ENCODE measurements at places on chromosomes 5 and 9.

GRCh38 chr9:18594837-18595236 is 120.9 kb downstream of the ADAMTSL1 start:
- DNase-seq, result no peak

- DNase-seq, result no peak
These were observed 137.9 kb upstream of the OTULINL start for GRCh38 chr5:14443671-14444093.

DNA sequence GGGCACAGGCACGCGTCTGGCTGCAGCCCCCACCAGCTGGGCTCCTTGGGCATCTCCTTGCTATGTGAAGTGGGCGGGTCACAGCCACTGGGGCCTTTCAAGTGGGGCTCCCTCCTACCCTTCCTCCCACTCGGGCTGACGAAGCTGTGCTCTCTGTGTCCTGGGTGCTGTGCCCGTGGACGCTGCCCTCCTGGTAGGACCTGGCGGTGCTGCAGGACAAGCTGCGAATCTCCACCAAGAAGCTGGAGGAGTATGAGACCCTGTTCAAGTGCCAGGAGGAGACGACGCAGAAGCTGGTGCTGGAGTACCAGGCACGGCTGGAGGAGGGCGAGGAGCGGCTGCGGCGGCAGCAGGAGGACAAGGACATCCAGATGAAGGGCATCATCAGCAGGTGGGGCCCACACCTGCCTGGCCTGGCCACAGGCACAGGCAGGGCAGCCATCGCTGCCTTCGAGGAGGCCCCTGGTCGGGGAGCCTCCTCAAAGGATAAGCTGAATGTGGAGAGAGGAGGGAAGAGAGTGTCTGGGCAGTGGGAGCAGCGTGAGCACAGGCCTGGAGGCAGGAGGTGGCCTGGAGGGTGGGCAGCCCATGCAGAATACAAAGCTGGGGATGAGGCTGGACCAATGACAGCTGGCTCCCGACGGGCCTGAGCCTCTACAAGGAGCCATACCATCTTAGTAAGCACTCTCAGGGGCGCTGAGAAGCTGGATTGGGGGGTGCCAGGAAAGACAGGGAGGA is 124.7 kb downstream of the DAB2IP start:
- DNase-seq, result no peak

GRCh38 chr9:108474356-108474755 is 381.4 kb downstream of the ACTL7B start:
- no peak for DNase-seq

- peak; percentile 47 for DNase-seq
These were observed 113.0 kb downstream of the FAM170A start for GRCh38 chr5:119742311-119742710.

DNA sequence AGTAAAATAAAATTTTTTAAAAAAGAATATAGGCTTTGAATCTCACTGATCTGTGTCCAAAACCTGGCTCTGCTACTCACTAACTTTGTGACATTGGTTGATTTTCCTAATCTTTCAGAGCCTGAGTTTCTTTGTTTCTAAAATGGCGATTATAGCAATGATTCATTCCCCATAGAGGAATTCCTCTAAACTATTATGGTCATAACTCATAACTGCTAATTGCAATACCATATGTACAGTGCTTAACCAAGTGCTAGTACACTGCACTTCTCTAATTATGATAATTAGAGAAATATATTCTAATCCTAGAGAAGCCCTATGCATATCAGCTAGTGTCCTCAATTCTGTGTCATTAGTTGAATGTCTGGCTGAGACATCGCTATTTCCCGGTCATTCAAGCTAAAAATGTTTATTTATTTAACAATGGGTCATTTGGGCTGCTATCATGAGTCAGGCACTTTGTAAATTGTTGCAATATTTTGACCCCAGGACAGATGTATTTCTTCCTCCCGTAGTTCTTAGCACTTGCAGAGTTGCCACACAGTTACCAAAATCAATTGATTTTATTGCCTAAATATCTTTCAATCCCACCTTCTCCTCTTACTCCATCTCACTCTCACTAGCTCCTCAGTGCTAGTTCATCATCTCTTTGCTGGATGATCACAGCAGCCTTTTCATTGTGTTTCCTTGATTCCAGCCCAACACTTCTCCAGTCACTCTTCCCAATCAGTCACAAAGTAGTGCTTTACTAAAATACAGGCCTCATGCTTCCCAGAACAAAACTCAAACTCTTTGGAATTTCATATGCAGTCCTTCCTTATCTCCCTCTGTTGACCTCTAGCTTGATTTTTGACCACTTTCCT is 200.9 kb upstream of the PAPPA start:
- DNase-seq, result no peak

GRCh38 chr9:72454871-72455491 is 66.4 kb upstream of the TMC1 start:
- DNase-seq, result no peak

GRCh38 chr9:135608999-135609317 is 30.4 kb downstream of the GLT6D1 start:
- DNase-seq, result no peak

GRCh38 chr5:10537624-10538023 is 26.2 kb upstream of the ANKRD33B start:
- DNase-seq, result no peak

GRCh38 chr5:139524940-139525585 is 36.1 kb upstream of the UBE2D2 start:
- no peak for DNase-seq

DNA sequence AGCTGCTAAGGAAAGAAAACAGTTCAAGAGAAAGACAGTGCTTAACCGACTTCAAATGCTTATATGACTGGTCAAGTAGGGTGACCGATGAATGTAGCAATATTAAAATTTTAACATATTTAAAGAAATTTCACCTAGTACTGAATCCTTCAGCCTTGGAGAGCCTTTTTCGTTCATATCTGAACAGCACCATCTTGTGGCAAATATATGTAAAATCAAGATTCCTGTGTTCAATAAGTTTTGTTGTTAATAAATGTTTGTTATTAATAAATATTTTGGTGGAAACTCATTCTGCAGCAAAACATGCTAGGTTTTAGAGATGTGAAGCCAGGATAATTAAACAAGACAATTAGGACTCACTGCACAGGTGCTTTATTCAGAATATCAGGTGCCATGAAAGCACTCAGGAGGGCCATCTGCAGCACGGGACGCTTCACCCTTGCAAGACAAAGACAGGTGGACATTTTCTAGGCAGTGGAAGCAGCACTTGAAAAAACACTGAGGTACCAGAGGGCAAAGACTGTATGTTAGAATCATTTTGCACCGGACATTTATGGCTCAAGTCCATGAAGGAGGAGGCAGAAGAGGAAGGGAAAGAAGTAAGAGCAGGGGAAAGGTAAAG is 15.6 kb downstream of the TICAM2 start:
- peak; percentile 64 for DNase-seq

DNA sequence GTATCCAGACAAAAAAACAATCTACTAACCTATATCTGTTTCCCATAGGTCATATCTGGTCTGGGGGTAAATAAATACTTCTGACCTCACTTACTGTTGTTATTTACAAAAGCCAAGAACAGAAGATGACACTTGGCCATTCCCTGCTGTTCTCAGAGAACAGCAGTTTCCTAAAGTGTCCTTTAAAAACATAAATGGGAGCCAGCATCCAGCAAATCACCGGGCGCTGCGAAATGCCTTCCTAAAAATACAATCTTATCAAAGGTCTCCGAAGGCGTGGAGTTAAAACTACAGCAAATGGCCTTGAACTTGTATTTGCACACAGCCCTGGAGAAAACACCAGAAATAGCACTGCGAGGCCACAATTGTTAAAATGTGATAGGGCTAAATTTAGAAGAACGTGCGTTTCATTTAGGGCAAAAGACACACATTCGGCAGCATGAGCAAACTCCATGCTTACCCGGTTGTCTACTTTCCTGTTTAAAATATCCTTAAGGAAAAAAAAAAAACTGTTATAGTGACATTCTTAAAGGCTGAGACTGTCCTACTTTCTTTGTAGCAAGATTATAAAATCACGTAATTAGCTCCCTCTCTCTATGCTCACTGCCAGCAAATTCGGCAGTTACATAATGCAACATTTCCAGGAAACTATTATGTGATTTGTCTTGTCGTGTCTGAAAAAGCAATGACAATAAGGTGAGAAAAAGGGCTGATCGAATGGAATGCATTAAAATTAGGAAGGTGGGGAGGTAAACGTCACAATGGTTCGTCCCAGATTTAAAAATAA is 1.5 kb downstream of the NFIL3 start:
- peak; percentile 52 for DNase-seq

DNA sequence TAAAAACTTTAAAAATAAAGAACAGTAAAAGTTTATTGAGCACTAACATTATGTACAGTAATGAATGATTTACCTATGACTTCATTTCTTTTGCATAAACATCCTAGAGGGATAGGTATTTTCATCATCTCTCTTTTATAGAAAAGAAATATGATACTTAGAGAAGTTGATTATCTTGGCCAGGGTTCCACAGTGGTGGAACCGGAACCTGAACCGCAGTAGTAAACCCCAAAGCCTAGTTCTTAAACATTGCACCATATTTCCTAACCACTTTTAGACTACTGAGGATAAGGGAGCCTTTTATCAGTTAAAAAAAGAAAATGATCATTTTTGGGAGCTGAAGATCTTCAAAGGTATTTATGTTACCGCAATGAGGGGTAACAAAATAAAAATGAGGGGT is 205.7 kb upstream of the SGCD start:
- no peak for DNase-seq

DNA sequence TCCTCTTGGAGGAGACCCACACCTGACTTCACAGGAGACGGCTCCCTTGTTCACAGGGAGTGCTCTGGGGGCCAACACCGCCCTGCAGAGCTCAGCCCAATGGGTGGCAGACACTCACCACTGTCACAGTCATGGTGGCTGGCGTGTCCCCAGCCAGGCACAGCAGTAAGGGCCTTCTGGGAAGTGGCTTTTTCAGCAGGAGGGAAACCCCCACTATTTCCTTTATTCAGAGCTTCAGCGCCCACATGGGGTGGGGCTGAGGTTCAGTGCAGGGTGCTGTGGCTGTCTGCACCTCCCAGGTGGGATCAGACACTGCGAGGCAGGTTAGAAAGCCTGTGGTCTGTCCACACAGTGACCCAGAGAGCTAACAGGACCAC is 3.6 kb upstream of the SNAPC4 start:
- no peak for DNase-seq

- no peak for DNase-seq
These were observed 300.7 kb downstream of the KDM4C start for GRCh38 chr9:7058473-7058872.

GRCh38 chr9:110623462-110624025 is 44.0 kb upstream of the SVEP1 start:
- peak; percentile 70 for DNase-seq

DNA sequence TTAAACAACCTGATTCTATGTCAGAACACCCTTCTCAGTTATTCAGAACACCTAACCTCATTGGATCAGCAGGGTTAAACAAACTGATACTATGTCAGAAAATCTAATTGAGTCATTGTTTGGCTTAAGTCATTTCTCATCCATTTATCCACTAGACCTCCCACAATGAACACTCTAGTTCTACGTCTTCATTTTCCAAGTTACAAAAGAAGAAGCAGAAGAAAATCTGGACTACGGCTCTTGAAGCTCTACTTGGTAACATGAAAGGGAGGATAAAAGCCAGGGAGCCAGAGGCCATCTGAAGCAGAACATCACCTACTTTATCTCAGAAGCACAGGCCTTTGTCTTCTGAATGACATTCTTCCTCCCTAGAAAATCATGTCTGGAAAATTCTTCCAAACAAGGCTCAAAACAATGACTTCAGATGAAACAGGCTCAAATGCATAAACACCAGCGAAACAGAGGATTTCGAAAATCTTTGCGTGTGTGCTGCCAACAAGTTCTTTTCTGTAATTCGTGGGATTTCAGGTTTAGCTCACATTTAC is 35.4 kb upstream of the TGFBI start:
- DNase-seq, result no peak

- peak; percentile 92 for DNase-seq
These were observed 28.9 kb downstream of the FAM151B start for GRCh38 chr5:80516826-80517225.

DNA sequence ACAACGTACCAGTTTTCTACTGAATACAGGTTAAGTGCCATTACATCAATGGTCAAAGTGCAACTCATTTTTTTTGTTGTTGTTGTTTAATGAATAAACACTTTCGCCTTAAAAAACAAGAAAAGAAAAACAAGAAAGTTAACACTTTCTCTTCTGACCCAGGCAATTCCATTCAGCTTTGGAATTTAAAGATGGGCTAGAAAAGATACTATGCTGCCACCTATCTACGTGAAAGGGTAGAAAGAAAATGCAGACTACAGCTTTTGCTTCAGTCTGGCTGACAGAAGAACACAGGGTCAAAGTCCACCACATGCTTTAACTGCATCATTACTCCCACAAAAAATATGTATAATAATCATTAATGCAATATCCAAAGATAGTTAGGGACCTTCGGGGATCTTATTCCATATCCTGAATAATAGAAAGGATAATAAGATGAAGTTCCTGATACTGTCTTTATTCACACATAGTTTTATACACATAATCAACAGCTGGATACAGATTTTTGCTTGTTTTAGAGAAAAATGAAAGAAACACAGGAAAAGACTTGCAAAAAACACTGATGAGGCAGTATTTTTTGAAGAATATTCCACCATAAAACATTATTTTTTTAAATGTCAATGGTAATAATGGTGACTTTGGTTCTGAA is 40.4 kb downstream of the ZDHHC21 start:
- peak; percentile 75 for DNase-seq

DNA sequence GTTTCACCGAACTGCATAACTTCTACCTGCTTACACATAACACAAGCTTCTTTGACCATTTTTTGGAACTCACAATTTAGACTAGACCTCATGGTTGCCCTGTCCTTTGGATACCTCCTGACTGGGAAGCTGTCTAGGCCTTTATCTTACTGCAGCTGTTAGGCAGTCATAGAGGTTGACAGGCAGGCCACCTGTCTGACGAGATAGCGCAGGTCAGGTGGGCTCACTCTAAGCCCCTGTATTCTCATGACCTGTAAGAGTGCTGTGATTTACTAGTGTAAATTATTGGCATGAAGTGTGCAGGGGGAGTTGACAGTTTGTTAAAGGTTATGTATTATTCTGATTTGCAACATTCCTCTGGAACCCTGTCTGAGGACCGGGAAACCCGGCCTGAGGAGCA is 29.0 kb downstream of the SLC22A4 start:
- DNase-seq, result no peak

- no peak for DNase-seq
These were observed 211.5 kb upstream of the RPS23 start for GRCh38 chr5:82489683-82490082.

DNA sequence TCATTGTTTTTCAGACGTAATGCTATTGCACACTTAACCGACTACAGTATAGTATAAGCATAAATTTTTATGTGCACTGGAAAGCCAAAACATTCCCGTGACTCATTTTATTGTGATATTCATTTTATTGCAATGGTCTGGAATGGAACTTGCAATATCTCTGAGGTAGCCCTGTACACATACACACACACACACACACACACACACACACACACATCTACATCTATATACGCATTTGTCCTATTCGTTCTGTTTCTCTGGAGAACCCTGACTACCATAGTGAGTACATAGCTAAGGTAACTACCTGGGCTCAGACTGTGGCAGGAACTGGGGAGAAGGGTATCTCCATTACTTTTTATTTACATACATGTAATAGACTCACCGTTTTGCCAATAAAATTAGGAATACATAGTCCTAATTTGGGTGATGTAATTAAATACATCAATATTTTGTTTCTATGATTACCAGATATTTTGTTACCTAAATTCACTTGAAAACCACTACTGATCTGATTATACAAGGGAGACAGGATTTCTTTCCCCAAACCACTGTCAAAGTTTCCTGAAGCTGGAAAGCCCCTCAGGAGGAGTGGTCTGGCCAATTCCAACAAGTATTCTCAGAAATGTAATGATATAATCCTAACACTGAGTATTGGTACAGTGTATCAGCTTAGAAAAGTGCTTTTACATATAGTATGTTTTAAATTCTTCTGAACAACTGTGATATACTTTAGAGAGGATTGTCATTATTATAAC is 74.0 kb upstream of the PLPP1 start:
- DNase-seq, result no peak

Data from RKO (cell line).